Suppressor macrophage (primary cell): ENCODE measurements at places on chromosomes 3 and 15.

- no peak for DNase-seq
These were observed 69.3 kb upstream of the BFSP2 start for GRCh38 chr3:133330522-133330921.

DNA sequence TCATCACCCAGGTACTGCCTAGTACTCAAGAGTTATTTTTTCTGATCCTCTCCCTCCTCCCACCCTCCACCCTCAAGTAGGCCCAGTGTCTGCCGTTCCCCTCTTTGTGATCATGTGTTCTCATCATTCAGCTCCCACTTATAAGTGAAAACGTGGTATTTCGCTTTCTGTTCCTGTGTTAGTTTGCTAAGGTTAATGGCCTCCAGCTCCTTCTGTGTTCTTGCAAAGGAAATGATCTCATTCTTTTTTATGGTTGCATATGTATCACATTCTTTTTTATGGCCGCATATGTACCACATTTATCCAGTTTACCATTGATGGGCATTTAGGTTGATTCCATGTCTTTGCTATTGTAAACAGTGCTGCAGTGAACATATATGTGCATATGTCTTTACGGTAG is 8.2 kb upstream of the GANC start:
- DNase-seq: no peak

- no peak for DNase-seq
These were observed 312.8 kb upstream of the TLE3 start for GRCh38 chr15:70410371-70410985.

DNA sequence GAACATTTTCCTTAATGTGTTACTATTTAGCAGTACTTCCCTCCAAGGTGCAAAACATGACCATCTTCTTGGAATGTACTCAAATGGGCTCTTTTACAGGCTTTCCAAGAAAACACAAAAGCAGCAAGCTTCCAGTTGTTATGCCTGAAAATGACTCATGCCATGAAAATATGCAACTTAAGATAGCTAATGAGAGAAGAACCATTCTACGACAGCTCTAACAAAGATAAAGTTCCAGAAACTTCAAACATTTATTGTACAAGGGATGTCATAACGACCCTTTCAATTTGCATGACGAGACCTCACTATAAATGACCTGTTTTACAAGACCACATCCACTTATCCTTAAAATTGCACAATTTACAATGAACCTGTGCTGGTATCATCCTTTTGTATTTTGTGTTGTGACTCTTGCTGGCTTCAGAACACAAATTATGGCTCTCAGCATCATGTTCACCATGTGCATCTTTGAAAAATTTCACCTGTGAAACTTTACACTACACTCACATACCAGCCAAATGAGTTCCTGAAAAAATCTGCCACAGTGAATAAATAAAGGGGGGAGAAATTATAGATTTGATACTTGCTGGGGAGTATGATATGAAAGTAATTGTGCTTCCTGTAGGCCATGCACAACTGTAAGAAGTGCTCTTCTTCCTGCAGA is 433.7 kb downstream of the MAGI1 start:
- DNase-seq: no peak

DNA sequence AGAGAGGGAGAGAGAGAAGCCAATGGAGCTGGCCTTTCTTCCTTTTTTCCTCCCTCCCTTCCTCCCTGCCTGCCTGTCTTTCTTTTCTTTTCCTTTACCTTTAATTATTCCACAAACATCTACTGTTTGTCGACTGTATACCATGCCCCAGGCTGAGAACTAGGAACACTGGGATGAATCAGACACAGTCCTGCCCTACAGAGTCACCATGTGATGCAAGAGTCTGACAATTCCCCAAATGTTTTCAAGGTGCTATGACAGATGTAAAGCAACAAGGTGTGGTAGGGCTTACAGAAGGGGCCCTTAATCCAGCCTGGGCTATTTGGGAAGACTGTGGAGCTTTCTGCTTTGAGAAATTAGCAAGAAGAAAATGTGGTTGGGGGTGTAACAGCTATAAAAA is 4.0 kb upstream of the SPSB4 start:
- DNase-seq: no peak

- peak; percentile 18 for DNase-seq
These were observed 326.3 kb upstream of the ICE2 start for GRCh38 chr15:60804986-60805949.

- DNase-seq: no peak
These were observed 1.6 kb upstream of the GOLM2 start for GRCh38 chr15:44286814-44287452.

DNA sequence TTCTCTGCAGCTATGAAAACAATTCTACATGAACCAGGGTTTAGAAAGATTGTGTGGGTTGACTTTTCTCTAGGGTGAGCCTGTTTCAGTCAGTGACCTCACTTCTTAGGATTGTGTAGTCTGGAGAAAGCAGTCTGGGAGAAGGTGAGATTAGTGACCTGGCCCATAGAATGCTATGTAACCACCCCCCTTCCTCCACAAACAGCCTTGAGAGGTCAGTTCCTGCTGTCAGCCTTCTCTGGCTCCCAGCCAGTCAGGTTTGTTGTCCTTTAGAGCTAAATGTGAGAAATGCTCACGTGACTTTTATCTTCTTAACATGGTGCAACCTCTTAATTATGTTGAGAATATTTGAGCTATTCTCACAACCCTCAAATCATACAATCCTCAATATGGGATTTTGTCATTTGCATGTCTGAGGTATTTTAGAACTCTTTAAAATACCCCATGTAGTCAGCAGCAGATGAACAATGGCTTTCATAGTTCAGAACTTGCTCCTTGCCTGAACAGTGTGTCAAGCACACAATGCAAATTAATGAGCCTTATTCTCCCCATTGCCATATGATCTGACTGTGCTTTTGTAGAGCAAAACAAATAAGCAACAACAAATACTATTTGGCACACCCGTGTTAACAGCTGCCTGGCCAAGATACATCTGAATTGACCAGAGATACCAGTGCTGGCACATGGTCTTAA is 311.6 kb downstream of the CNTN6 start:
- DNase-seq: no peak

- DNase-seq: no peak
These were observed 19.5 kb downstream of the DUSP7 start for GRCh38 chr3:52036829-52037228.

GRCh38 chr15:41788262-41788661 is 14.0 kb downstream of the MAPKBP1 start:
- DNase-seq: no peak

- no peak for DNase-seq
These were observed 30.0 kb downstream of the RUBCN start for GRCh38 chr3:197706658-197707057.

GRCh38 chr3:36192901-36193300 is 187.4 kb upstream of the STAC start:
- DNase-seq: no peak

GRCh38 chr3:32934150-32934742 is 17.2 kb upstream of the CCR4 start:
- peak; percentile 60 for DNase-seq

- no peak for DNase-seq
These were observed 211.7 kb upstream of the GADL1 start for GRCh38 chr3:31106204-31106603.

GRCh38 chr3:58607816-58608215 is 30.6 kb upstream of the FAM107A start:
- no peak for DNase-seq

GRCh38 chr3:143650827-143651226 is 197.4 kb downstream of the SLC9A9 start:
- DNase-seq: peak; percentile 44

DNA sequence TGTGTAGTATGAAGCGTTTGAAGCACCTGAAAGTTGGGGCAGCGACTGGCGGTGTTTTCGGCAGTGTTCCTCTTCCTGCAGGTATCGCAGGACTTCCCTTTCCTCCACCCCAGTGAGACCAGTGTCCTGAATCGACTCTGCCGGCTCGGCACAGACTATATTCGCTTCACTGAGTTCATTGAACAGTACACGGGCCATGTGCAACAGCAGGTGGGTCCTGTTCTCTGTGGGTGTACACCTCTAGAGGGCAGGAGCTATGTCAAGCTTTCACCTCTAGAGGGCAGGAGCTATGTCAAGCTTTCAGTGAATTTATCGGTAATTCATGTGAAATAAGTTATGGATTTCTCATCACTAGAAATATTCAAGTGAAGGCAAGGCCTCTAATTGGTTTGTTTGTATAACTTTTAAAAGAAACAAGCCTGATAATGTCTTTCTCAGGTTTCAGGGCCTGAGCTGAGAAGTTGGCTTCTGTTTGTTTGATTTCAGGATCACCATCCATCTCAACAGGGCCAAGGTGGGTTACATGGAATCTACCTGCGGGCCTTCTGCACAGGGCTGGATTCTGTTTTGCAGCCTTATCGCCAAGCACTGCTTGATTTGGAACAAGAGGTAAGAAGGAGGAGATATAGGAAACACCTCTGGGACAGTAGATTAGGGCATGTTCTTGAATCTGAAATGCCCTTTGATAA is 5.3 kb downstream of the TUBGCP4 start:
- DNase-seq: peak; percentile 53

GRCh38 chr3:157175691-157176507 is 16.0 kb upstream of the CCNL1 start:
- peak; percentile 35 for DNase-seq

- no peak for DNase-seq
These were observed 45.8 kb upstream of the FSIP1 start for GRCh38 chr15:39828374-39828931.

DNA sequence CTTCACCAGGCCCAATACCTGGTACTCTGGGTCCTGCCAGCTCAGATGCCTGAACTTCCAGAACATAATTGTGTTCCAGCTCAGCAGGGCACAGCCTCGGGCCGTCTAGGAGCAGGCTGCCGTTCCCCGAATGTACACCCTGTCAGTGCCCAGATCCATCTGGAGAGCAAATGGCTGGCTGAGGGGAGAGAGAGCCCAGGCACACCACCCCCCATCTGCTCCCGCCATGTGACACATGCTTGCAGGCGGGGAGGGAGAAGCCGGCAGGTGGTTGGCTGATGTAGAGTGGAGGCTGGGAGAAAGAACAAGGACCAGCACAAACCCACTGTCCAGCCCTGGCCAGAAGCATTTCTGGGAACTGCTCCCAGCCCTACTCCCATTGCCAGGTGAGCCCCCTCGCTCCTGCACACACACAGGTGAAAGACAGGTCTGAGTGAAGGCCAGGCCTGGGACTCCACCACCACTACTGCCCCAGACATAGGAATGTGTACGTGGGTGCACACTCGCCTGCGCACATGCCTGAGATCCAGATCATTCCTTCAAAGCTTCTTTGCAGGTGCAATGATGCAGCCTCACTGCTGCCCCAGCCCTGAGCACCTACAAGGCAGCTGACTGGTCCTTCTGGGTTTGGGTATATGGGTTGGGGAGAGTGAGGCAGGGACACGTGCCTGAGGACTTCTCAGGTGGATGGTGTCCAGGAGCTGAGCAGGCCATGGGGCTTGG is 53.5 kb downstream of the SEMA5B start:
- DNase-seq: no peak

DNA sequence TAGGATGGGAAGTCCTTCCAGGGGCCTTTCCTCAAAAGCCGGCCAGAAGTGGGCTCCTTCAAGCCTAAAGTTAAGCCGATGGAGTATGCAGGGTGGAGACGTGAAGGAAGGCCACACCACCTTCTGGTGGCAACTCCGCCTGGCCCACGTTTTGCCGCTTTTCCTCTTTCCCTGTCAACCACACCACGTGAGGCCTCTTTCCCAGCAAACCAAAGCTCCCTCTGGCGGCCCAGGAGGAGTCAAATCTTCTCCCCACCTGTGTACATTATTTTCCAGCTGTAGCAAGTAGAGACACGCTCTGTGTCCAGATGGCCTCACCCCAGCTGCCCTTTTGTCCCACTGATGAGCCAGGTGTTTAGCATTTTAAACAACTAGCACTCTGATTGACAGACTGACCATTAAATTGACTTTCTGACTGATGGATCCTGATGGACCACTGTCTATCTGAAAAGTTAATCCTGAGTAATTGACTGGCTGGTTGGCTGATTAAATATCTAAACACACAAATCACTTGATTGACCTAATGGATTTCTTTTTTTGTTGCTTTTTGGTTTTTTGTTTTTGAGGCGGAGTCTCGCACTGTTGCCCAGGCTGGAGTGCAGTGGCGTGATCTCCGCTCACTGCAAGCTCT is 59.6 kb upstream of the ZBTB38 start:
- peak; percentile 73 for DNase-seq

DNA sequence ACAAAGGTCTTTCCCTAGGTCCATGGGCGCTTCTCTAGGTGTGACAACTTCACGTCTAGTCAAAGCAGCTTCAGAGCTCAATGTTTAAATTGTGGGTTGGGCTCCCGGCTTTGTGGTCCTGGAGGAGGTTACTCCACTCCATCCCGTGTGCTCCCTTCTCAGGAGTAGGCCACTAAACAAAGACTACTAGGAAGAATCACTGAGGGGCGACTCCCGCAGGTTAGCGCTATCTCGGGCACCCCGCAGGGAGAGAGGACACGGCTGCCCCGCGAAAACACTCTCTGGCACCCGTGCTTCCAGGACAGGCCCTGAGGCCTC is 500 bp downstream of the PARP6 start:
- peak; percentile 6 for DNase-seq

- no peak for DNase-seq
These were observed 35.8 kb upstream of the BCL2L10 start for GRCh38 chr15:52148403-52148802.

- no peak for DNase-seq
These were observed 696.6 kb upstream of the NAALADL2 start for GRCh38 chr3:174162550-174162949.

DNA sequence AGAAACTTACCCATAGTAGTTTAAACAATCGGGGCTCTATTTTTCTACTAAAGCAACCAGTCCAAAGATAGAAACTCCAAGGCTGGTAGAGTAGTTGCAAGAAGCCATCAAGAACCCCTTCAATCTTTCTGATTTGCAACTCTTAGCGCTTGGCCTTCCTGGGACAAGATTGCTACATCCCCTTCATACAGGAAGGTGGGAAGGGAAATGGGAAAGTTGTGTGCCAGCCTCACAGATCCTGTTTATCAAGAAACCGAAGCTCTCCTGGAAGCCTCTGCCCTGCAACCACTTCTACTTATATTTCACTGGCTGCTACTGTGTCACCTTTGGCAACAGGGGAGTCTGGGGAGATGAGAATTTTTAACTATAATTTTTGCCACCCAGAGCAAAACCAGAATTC is 46.2 kb downstream of the OSBPL10 start:
- DNase-seq: no peak

DNA sequence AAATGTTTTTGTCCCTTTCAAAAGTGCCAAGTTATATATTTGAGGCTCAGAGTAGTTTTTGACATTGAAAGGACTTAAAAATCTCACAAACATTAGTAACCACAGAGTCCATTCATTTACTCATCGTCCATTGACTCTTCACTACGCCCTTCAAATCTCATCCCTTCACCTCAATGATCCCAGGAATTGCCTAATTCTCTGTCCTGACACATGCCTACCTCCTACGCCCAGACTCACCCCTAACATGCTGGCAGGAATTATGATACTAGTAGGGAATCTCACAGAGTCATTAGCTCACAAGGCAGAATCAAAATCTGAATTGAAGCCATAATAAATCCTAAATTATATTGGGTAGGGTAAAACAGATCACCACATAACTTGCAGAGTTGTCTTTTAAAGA is 410.1 kb downstream of the RAP2B start:
- DNase-seq: no peak

DNA sequence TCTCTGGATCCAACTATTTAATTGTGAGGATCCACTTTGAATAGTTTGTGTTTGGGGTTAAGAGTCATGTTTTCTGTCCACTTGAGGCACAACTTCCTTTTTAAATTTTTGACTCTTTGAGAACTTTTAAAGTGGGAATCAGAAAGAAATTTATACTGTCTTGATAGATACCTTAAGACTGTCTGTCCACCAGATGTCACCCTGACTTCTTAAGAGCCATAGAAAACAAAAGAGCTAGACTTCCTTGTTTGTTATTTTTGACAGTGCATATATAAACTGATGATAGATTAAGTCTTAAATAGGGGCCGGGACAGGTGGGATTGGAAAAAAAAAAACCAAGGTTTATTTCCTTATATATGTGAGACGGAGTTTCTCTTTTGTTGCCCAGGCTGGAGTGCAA is 52.1 kb upstream of the WDR72 start:
- DNase-seq: peak; percentile 13
